Right ventricle myocardium superior (tissue), 1 donor: ENCODE measurements at places on chromosomes 12 and 14. TPM values are rescaled to one million over a fixed set of nuclear protein-coding genes. Genes with fewer than 3 reads are reported as not detected.

Gene MYH6
- 4,934 TPM for total RNA-seq

Gene PFKM
- total RNA-seq: 752 TPM

- DNase-seq: no peak
Measured at GRCh38 chr12:10614056-10614370, 604 bp upstream of the MAGOHB start.

Gene GDF3
- total RNA-seq: not detected

Gene ZDHHC22
- not detected for total RNA-seq

DNA sequence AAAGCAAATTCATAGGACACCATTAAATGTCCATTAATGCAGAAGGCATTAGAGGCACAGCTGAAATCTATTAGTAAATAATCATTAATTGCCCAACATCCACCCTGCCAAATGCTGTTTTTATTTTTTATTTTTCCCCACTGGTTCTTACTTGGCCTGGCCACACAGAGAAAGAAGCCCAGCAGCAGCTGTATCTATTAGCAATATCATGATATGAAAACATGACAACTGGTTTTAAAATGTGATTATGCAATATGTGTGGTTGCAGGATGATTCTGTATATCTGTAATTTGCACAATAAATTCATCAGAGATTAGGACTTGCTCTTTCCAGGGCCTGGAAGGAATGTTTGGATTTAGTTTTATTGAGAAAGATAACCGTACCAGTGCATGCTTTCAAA is 44.9 kb downstream of the SIX6 start:
- DNase-seq: no peak

Gene RILPL2
- total RNA-seq: 1.9 TPM

DNA sequence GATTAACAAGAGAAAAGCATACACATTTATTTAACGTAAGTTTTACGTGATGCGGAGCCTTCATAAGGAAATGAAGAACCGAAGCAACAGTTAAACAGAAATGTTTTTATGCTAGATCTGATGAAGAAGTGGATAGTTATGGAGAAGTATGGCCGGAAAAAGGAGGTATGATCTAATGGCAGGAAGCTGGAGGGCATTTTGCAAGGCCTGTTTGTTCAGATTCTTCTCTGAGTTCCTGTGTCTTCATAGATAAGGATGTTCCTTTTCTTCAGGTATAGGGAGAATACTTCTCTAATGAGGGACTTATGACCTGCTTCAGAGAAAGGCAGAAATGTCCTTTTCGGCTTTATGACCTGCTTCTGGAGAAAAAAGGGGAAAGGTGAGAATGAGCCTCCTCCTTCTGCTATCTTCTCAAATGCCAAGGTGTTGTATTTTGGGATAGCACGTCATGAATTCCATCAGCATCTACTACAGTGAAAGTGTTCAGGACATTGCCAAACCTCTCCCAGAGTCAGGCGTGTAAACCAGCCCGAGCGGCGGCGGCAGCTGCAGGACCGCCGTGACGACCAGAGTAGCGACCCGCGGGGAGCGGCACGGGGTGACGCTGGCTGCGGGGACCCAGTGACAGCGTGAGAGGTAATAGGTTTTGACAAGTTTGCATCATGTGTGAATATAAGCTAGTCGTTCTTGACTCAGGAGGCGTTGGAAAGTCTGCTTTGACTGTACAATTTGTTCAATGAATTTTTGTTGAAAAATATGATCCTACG is 33.7 kb upstream of the SGPP1 start:
- no peak for DNase-seq

GRCh38 chr12:10957741-10958140 is 18.7 kb upstream of the TAS2R14 start:
- DNase-seq: no peak

- DNase-seq: no peak
Measured at GRCh38 chr12:82461836-82462235, 103.5 kb downstream of the METTL25 start.

Gene NANOG
- not detected for total RNA-seq

- no peak for DNase-seq
Measured at GRCh38 chr12:53827306-53827705, 75.5 kb upstream of the CISTR start.

Gene KRT73
- not detected for total RNA-seq

DNA sequence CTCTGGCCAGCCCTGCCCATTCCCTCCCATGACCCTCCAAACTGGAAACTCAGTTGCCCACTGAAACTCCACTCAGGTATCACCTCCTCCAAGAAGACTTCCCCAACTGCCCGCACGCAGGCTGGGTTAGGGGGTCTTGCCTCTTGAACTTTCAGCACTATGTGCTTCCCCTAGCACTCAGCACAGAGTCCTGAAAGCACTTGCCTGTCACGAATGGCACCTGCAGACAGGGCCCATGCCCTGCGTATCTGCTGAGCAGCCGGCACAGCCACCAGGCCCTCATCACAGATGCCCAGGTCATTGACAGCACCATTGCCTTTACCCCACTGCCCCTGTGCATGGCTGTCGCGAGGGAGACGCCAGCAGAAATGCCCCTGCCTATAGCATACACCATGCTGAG is 11.2 kb downstream of the CCDC88C start:
- DNase-seq: no peak

GRCh38 chr12:55899082-55899481 is 28.6 kb downstream of the PYM1 start:
- no peak for DNase-seq

Gene TSPAN8
- not detected for total RNA-seq

GRCh38 chr12:11561411-11561810 is 88.1 kb upstream of the ETV6 start:
- DNase-seq: no peak

- DNase-seq: no peak
Measured at GRCh38 chr12:58099476-58099875, 158.1 kb downstream of the ATP23 start.

Gene DMAC2L
- 25.4 TPM for total RNA-seq

- DNase-seq: no peak
Measured at GRCh38 chr12:13220838-13221237, 24.3 kb downstream of the EMP1 start.

Gene CSRP2
- total RNA-seq: 40.9 TPM

Gene ACOT4
- total RNA-seq: 0.62 TPM

Gene RCOR1
- 10.8 TPM for total RNA-seq

Gene RHOJ
- total RNA-seq: 13.5 TPM

- DNase-seq: no peak
Measured at GRCh38 chr14:29391801-29392200, 535.8 kb downstream of the PRKD1 start.

DNA sequence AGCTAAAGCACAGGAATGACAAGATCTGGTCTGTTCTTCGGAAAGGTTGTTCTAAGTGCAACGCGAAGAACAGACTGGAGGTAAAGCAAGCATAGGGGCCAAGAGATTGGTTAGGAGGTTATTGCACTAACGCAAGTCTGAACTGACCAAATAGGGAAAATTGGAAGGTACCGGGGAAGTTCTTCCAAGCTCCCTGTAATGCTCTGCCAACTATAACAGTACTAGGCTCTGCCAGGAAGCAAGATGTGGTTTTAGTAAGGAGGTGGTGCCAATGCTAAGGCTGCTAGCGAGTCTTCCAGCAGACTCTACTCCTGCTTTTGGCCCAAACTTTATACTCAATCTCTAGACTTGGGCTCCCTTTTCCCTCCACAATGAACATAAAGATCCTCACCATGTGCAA is 138.6 kb downstream of the PAWR start:
- DNase-seq: no peak

DNA sequence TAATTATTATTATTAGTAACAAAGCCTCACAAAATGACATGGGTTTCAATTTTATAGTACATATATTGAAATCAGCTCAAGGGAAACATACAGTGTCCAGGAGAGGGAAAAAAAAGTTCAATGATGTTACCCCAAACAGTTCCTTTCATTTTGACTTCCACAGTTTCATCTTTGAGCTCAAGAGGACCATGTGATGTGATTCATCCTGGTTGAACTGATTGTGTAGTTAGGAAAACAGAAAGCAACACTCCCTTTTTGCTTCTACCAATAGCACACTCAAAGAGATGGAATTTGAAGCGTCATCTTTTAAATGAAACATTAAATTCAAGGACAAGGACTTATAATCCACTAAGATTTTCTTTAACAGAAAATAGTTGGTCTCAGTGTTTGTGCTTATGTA is 461.0 kb downstream of the FOXG1 start:
- DNase-seq: no peak

Gene SMIM41
- total RNA-seq: 0.35 TPM

Gene FGF6
- total RNA-seq: not detected

GRCh38 chr12:26226122-26226521 is 30.7 kb downstream of the SSPN start:
- DNase-seq: no peak

- no peak for DNase-seq
Measured at GRCh38 chr12:119685375-119685774, 17.4 kb downstream of the PRKAB1 start.

DNA sequence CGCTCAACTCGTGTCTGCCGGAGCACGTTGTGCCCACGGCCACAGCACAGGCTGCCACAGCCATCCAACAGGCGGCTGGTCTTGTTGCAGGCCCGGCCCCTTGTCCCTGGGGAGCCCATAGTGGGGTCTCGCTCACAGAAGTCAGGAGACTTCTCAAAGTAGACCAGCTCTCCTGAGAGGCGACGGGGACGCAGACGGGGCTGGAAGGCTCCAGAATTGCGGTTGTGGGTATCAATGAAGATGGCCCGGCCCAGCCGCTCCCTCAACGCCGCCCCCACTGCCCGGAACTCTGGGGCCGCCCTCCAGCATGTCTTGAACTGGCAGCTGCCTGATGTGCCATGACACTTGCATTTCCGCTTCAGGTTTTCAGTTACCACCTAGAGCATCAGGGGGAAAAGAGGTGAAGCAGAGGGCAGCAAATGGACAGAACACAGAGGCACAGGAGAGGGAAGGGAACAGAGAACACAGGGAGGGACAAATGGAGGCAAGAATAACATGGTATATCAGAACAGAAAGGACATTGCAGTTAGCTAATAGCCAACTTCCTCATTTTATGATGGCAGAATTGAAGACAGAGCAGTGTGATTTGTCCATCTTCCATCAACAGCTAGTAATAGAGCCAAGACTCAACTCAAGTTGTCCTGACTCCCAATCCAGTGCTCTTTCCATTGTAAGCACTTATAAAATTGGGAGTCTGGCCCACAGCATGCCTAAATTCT is 5.2 kb downstream of the WNT10B start:
- DNase-seq: no peak

Gene BBOF1
- 2.3 TPM for total RNA-seq

GRCh38 chr12:131130311-131130911 is 176.7 kb downstream of the ADGRD1 start:
- DNase-seq: no peak

DNA sequence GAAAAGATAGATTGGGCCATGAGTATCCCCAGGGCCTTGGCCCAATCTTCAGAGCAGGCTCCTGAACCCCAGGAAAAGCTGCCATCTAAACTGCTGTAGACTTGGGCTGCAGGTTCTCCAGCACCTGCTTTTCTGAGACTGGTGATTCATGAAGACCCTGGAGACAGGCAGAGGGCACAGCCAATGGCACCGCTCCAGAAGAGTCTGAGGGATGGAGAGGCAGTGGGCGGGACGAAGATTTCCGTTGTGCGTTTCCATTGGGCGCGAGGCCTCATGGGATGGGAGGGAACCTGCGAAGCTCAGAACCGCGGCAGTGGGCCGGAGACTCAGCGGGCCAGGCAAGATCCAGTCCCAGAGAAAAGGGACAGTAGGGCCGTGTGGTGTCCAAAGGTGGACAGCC is 375.1 kb downstream of the IPO8 start:
- DNase-seq: no peak

Gene C12orf50
- 0.11 TPM for total RNA-seq

- DNase-seq: no peak
Measured at GRCh38 chr14:33406766-33407165, 468.1 kb downstream of the NPAS3 start.

Gene PRH2
- total RNA-seq: not detected

Gene CD163
- 72.0 TPM for total RNA-seq

- no peak for DNase-seq
Measured at GRCh38 chr12:12265571-12266388, 1.1 kb downstream of the LRP6 start.

DNA sequence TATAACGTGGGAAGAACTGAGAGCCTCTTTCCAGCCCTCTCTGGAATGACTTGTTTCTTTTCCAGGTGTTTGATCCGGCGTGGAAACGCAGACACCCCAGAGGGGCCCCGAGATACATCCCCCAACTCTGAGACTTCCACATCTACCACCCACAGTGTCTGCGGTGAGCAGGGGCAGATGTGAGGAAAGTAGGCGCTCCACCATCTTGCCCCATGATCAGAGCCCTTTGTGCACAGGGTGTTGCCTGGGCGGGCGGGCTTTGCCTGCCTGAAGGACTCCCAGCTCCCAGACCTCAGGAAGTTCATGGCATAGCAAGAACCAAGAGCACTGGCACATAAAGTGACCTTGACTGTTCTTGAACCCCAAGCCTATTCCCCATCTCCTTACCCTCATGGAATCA is 2.8 kb downstream of the CARMIL3 start:
- no peak for DNase-seq

GRCh38 chr12:12502815-12503151 is 59.9 kb downstream of the DUSP16 start:
- DNase-seq: no peak

DNA sequence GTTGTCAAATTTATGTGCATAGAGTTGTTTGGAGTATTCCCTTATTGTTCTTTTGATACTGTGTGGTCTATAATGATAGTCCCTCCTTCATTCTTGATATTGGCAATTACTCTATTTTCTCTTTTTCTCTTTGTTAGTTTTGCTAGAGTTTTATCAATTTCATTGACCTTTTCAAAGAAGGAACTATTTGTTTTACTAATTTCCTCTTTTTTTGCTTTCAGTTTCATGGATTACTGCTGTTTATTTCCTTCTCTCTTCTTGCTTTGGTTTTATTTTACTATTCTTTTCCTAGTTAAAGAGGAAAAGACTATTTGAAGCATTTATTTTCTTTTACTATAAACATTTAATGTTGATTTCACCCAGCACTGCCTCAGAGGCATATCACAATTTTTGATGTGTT is 250.9 kb upstream of the PELI2 start:
- no peak for DNase-seq

GRCh38 chr12:125210104-125210755 is 145.0 kb downstream of the AACS start:
- DNase-seq: no peak

DNA sequence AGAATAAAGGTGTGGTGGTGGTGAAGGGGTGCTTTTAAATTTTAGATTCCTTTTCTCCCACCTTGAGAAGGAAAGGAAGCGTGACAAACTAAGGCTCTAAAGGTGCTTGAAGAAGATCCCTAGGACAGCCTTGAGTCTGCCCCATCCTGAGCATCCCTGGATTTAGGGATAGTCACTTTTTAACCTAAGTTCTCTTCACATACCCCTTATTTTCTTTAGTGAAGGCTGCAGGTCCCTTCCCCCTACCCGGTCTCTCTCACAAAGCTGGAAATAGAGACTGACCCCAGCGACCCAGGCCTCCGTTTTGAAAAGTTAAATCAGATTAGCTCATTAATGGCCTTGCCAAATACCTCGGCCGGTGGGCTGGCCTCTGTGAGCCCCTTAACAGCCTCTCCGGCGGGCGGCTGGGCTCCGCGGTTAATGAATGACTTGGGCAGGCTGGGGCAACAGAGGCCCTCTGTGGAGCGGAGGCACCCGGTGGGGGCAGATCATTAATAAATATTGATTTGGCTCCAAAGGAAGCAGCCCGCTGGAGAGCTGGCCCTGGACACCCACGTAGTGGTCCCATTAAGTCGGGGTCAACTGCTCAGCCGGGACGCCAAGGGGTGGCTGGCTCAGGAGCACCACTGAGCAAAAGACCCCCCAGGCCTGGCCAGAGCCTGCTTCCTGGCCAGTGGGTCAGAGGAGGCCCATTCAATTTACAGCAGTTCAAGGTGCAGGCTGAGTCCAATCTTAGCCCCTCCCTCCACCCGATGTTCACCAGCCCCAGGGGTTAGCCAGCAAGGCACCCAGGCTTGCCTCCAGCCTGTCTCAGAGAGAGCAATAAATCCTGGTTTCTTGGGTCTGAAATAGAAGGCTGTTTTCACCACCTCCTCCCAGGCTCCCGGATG is 31.8 kb downstream of the PAH start:
- no peak for DNase-seq

Gene C12orf60
- 1.6 TPM for total RNA-seq
